ENCODE measurements at places on chromosomes 2 and 18. TPM values are rescaled to one million over a fixed set of nuclear protein-coding genes. Genes with fewer than 3 reads are reported as not detected.

DNA sequence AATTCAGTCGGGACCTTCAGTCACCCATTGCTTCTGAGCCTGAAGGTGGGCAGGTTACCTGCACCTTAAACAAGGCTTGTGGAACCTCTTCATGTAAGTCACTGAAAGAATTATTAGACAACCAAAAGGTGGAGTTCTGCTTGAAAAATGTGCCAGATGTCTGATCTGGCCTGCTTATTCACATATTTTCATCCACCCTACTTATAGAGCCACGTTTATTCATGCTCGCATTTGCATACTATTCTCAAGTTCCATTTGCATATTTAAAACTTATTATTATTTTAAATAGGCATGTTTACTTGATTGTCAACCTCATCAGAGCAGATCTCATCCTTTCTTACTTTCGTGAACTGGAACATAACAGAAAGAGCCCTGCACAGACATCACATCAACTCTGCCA, 140.0 kb upstream of the NABP1 start:
- no peaks in the 10 kb centered on the region for H3K36me3 ChIP-seq
- peaks cover 20% of the 10 kb centered on the region for H3K4me1 ChIP-seq
- no peaks in the 10 kb centered on the region for H3K27me3 ChIP-seq
- H3K27ac ChIP-seq: no peak overlapping the region
- DNase-seq: no peak
- no peak overlapping the region for H3K4me3 ChIP-seq

CYP1B1 gene
- total RNA-seq: 4.1 TPM

- H3K36me3 ChIP-seq: peaks cover 1% of the 10 kb centered on the region
- no peaks in the 10 kb centered on the region for H3K27me3 ChIP-seq
- H3K27ac ChIP-seq: no peak overlapping the region
These were observed 132.1 kb downstream of the GBX2 start for GRCh38 chr2:236036045-236036444.

PRKCE gene
- total RNA-seq: 3.8 TPM

INO80C gene
- total RNA-seq: 49.4 TPM

SAG gene
- not detected for total RNA-seq

- no peak for DNase-seq
- H3K36me3 ChIP-seq: no peaks in the 10 kb centered on the region
- H3K4me3 ChIP-seq: no peak overlapping the region
These were observed 77.1 kb downstream of the SPRED2 start for GRCh38 chr2:65355186-65355831.

INO80B gene
- total RNA-seq: 15.8 TPM

DNA sequence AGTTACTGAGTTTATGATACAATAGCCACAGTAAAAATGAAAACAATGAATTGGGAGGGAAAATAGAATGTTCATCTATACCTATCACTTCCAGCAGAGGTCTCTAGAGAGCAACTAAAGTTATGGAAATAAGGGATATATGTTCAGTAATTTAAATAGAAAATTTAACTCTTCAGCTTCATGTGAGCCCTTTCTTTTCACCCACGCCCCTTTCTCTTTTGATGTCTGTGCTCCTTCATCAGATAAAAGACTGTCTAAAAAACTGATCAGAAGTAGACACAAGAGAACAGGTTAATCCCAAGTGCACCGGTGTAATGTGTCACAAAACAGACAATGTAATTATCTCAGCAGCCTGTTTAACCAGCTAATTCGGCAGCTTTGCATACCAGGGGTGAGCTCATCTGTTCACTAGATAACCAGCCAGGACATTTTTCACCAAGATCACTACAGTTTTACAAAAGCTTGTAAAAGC, 238.5 kb upstream of the ERBB4 start:
- no peak overlapping the region for H3K27ac ChIP-seq
- DNase-seq: no peak
- 0 out of 2 replicates have a peak, but pooled peaks cover 4% of the 10 kb centered on the region for H3K4me1 ChIP-seq

- H3K4me1 ChIP-seq: no peaks in the 10 kb centered on the region
- no peak overlapping the region for H3K4me3 ChIP-seq
- H3K36me3 ChIP-seq: no peaks in the 10 kb centered on the region
- H3K27ac ChIP-seq: no peak overlapping the region
- H3K27me3 ChIP-seq: no peaks in the 10 kb centered on the region
These were observed 24.6 kb downstream of the CROCC2 start for GRCh38 chr2:240930631-240931318.

RAB11FIP5 gene
- total RNA-seq: 16.0 TPM

DNA sequence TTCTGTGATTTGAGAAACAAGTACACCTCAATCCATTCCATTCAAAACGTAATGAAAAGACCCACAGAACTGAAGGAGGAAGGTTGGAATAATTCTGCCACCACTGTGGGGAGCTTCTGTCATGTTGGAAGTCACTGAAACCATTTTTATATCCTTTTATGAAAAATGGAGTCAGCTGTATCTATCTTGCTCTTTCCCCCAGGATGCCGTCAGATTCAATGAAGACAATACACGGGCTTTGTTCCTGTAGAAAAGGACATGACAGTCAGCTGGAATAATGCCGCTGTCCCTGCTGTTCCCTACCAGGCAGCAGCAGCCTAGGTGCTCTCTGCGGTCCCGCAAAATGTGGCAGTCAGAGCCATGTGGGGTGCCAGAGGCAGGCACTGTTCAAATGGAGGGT, 52.5 kb upstream of the APCDD1 start:
- H3K4me1 ChIP-seq: peaks cover 50% of the 10 kb centered on the region
- no peak overlapping the region for H3K4me3 ChIP-seq
- no peak for DNase-seq
- H3K27ac ChIP-seq: no peak overlapping the region
- no peaks in the 10 kb centered on the region for H3K27me3 ChIP-seq
- no peaks in the 10 kb centered on the region for H3K36me3 ChIP-seq

DNA sequence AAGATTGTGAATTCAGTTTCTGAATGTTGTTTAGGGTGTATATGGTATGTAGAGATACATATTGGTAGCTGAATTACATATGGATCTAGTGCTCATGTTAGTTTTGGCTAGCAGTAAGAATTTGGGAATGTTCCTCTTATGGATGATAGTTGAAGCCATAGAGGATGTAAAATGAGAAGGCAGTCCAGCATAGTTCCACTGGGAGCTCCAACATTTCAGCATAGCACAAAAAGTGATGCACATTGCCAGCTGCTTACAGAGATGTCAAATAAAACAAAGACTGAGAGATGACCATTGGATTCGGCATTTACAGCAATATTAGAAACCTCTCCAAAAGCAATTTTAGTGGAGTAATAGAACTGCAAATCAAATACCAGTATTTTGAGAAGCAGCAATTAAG, 77.4 kb downstream of the EML4 start:
- no peak overlapping the region for H3K4me3 ChIP-seq
- H3K36me3 ChIP-seq: peaks cover 9% of the 10 kb centered on the region
- no peaks in the 10 kb centered on the region for H3K27me3 ChIP-seq
- no peak overlapping the region for H3K27ac ChIP-seq

LIMS4 gene
- 1.1 TPM for total RNA-seq

GRCh38 chr2:215870088-215870490, 143.3 kb downstream of the MREG start:
- H3K27ac ChIP-seq: no peak overlapping the region
- no peak for DNase-seq
- H3K36me3 ChIP-seq: no peaks in the 10 kb centered on the region
- no peaks in the 10 kb centered on the region for H3K27me3 ChIP-seq

DNA sequence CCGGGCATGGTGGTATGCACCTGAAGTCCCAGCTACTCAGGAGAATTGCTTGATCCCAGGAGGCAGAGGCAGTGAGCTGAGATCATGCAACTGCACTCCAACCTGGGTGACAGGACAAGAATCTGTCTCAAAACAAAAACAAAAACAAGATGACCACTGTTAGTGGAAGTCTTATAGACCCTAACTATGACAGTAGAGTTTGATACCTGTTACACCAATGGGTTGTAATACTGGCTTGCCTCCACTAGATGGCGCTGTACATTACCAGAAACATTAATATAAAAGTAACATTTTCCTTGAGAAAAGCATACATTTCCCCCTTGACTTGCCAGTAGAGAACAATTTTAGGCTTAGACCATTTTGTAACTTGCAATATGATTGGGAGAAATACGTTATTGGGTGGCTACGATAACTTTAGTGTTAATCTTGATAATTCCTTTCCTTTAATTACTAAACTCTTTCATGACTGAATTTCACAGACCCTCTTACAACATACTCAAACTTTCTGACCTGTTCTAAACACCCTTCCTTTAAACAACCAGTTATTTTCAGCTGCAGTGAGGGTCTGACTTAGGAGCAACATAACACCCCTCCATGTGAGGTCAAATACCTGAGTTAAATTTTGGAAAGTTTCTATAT, 19.5 kb downstream of the SLC25A52 start:
- no peak overlapping the region for H3K27ac ChIP-seq
- H3K36me3 ChIP-seq: peaks cover 39% of the 10 kb centered on the region
- H3K27me3 ChIP-seq: 0 out of 2 replicates have a peak, but pooled peaks cover 4% of the 10 kb centered on the region
- peaks cover 27% of the 10 kb centered on the region for H3K4me1 ChIP-seq
- H3K4me3 ChIP-seq: no peak overlapping the region

MTA3 gene
- total RNA-seq: 153 TPM

PDCD1 gene
- 0.30 TPM for total RNA-seq
